Right hindlimb (tissue), 1 donor: ENCODE measurements at places on chromosomes 5 and 9.
A peak's percentile ranks its signal among the peaks of the same experiment; 100 is the strongest.

DNA sequence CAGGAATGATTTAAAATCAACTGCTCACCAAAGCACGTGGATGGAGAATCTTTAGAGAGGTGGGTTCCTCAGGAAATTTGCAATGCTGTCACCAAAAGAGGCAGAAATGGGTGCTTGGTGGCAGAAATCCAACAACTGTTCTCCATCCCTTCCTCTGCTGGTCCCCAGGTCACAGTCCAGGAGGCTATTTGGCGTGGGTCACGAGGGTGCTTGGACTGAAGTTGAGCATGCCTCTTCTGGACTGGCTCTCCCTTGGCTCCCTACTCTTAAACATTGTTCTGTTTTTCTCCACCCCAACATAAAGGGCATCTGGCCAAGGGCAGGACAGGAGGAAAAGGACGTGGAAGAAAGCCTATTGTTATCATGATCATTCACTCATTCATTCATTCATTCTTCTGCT, 58.9 kb downstream of the WWC1 start:
- DNase-seq: no peak

DNA sequence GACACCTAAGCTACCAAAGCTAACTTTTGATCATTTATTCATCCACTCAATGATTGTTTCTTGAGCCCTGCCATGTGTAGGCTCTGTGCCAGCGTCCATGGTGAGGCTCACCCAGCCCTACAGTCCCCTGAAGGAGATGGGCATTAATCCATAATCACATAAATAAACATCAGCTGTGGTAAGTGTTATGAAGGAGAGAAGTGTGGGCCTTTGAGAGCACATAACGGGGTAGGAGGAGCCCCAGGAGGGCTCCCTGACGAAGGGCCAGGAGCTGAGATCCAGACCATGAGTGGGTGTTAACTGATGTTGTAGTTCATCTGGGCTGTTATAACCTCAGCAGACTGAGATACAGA, 53.9 kb upstream of the AFAP1L1 start:
- DNase-seq: no peak

DNA sequence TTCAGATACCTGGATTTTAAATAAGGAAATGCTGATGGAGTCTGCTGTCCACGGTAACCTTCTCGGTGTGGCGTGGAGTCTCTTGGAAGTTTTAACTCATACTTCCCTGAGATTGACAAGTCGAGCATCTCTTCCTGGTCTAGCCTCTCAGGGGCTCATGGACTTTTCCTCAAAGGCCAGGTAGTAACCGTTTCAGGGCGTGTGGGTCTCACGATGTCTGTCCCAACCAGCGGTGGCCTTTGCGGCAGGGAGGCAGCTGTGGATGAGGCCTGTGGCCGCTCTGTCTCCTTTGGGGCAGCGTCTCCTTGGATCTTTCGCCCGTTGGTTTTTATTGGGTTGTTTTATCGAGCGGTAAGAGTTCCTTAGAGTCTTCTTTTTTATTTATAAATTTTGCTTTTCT, 32.8 kb downstream of the CEP72 start:
- DNase-seq: no peak

- DNase-seq: no peak
Measured at GRCh38 chr9:16626577-16627130, 243.8 kb downstream of the BNC2 start.

GRCh38 chr9:78262655-78263054, 26.8 kb downstream of the CEP78 start:
- DNase-seq: no peak

GRCh38 chr5:40549616-40550015, 130.1 kb upstream of the PTGER4 start:
- DNase-seq: no peak

DNA sequence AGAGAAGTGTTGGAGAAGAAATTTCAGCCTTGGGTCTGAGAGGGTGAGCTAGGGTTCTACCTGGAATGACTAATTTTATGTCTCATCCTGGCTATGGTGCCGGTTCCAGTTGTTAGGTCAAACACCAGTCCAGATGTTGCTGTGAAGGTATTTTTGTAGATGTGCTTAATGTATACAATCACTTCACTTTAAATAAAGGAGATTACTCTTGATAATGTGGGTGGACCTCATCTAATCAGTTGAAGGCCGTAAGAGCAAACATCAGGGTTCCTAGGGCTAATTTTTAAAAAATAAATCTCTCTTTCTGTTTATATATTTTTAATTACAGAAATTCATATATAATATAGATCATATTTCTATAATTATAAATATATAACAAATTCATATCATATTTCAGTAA, 90.5 kb upstream of the GDNF start:
- DNase-seq: no peak

- DNase-seq: no peak
Measured at GRCh38 chr9:87554171-87554910, 56.7 kb downstream of the DAPK1 start.

DNA sequence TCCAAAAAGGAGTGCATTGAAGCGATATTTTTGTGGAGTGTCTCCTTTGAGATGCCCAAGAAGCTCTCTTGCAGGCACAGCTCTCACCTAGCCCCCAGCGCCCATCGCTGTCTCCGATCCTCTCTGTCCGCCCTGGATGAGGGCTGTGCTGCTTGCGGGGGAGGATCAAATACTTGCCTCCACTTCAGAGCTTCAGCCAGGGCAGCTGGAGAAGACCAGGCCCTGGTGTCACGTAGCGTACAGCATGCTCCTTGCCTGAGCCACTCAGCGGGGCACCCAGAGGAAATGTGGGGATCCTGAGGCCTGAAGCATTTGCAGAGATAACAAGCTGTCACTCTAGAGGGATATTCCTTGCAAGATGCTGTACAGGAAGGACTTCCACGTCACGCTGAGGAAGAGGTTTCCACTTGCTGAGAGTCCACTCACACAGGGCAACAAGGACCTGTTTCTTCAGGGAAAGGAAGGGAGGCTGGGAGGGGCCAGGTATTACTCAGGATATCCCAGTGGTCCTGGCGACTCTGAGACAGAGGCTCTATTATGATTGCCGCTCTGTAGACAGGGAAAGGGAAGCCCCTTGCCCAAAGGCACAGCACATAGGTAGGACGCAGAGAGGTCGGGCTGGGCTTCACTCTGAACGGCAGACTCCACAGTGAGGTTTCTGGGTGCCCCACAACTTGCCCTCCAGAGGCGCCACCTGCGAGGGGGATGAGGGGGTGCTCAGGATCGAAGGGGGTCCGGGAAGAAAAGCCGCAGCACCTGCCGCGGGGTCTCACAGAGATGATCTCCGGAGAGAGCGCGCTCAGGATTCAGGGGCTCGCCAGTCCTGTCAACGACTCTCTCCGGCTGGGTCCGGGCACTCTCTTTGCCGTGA, 64.0 kb downstream of the CRB2 start:
- DNase-seq: no peak

- no peak for DNase-seq
Measured at GRCh38 chr5:169256191-169256590, 44.7 kb downstream of the SLIT3 start.

DNA sequence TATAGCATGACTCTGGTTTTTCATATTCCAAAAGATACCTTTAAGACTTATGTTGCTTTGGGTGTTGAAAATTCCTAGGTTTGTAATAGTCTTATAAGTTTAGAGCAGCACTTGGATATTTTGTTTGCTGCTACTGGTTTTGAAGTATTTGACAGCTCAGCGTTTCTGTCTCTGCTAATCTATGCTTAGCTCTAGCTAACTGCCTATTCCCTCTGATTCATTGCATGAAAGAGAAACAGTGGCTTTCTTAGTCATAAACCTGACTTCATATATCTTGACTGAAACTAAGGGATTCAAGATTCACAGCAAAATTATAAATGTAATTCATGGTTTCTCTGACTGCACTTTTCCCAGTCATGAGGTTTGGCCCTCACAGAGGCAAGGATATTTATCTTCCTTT, 35.6 kb upstream of the ANXA1 start:
- DNase-seq: no peak

- DNase-seq: no peak
Measured at GRCh38 chr5:149221326-149221725, 50.3 kb upstream of the AFAP1L1 start.

DNA sequence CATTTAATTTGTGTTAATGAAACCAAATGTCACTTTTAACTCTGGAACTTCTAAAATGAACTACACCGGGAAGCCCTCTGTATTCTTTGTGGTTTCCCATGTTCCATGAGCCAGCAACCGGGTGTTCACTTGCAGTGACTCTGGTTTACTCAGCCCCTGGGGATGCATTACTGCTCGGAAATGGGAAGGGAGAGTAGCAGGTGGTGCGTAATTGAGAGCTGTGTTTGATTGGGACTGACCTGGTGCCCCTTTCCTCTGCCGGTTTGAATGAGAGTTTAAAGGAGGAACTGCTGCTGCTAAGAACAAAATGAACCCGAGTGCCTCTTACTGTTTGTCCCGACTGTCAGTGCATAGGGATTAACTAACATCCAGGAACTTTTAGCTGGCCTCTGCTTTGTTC, 100.1 kb upstream of the DHFR start:
- peak; percentile 50 for DNase-seq

- DNase-seq: no peak
Measured at GRCh38 chr5:168776070-168776469, 196.9 kb upstream of the PANK3 start.

DNA sequence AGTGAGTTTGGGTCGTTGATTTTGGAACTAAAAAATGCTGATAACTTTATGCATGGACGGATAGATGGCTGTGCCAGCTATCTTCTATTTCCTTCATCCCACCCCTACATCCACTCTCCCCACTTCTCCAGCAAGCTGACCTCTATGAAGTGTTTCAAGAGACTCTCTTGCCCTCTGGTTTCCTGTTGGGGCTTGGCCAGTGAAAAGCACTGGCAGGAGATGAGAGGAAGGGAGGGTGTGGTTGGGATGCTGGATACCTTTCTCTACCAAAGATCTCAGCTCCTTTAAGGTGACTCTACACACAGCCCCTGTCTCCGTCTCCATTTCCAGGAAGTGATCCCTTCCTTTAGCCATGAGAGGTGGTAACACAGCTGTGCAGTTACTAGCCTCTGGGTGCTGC, 30.0 kb upstream of the JMY start:
- DNase-seq: no peak

DNA sequence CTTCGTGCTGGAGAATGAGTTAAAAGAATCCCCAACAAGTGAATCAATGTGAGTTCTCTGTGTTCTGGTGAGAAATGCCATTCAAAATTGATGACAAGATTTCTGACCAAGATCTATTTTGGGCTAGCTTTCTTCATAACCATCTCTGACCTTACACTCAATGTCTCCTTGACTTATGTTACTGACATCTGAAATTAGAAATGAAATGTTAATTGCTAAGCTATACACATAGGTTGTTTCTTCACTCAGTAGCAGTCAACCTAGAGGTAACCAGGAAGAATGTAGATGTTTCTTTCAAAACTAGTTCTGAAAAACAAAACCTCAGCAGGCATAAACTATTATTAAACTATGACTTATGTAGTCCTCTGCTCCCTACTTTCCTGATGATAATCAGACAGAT, 2220.7 kb upstream of the C9orf72 start:
- no peak for DNase-seq

- DNase-seq: no peak
Measured at GRCh38 chr5:181170996-181171395, 23.6 kb downstream of the OR2V2 start.

- DNase-seq: no peak
Measured at GRCh38 chr9:82934949-82935348, 128.0 kb downstream of the RASEF start.

DNA sequence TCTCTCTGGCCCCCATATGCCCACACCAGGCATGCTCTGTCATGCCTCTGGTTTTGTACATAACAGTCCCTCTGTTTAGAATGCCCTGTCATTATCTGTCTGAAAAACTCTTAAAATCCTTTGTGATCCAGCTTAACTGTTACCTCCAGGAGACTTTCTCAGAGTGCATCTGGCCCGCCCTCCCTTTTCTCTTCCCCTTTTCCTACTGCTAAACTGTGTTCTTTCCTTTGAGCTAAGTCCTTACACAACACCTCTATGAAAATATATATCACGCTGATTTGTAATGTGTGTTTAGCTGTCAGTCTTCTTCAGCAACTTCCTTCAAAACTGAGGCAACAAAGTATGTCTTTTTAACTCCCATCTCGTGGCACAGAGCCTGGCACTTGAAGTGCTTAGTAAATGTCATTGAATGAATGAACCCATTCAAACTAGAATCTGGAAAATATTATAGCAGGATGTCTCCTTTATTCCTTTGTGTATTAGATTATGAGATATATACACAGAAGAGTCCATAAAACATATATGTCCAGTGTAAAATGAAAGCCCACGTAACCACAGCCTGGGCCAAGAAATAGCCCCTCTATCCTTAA, 166.2 kb upstream of the KLF9 start:
- no peak for DNase-seq

DNA sequence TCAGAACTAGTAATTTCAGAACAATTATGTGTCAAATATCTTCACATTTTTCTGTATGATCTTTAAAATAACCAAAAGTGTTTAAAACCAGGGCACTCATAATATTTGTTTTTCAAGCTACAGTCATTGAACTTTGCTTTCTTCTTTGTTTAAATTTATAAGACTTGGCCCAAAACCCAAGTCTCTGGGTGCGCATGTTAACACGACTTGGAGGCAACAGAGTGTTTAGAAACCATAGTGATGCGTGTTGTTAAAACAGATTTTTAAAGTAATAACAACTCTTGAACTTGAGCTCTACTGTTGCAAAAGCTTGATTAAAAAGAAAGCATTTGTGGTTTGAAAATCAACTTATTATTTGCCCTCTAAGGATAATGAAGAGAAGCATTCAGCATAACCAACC, 26.0 kb upstream of the GRIN3A start:
- DNase-seq: no peak

DNA sequence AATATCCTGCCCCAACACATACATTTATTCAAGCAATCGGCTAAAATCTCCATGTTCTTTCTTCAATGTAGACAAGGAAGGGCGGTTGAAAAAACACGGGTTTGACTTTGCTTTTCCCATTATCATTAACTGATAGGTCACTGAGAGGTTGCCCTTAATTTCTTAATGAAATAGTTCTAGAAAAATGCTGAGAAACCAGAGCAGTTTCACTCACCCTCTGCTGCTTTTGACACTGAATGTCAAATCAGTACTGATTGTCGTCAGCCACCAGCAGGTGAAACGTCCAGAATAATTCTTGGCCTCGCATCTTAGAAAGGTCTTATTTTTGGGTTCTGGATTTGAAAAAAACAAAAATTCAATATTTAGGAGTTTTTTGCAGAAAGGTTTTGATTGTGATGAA, 8.1 kb downstream of the IL12B start:
- no peak for DNase-seq

- no peak for DNase-seq
Measured at GRCh38 chr9:13479096-13479495, 199.6 kb upstream of the MPDZ start.

DNA sequence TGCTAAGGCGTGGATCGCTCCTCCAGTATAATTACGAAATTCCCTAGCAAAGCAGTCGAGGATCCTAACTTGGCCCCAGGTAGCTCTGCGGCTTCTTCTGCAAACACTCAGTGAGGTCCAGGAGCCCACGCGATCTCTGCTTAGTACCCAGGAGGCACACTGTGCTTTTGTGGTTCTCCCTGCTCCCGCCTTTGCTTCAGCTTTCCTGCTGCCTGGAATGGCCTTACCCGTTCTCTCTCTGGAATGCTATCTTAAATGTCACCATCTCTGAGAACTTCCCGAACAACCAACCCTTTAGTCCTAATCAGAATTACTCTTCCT, 639 bp downstream of the INVS start:
- no peak for DNase-seq
